ENCODE measurements at places on chromosomes 12 and 14.
A peak's percentile ranks its signal among the peaks of the same experiment; 100 is the strongest.

- no peak for DNase-seq
These were observed 8.4 kb upstream of the TBX3 start for GRCh38 chr12:114692186-114693058.

DNA sequence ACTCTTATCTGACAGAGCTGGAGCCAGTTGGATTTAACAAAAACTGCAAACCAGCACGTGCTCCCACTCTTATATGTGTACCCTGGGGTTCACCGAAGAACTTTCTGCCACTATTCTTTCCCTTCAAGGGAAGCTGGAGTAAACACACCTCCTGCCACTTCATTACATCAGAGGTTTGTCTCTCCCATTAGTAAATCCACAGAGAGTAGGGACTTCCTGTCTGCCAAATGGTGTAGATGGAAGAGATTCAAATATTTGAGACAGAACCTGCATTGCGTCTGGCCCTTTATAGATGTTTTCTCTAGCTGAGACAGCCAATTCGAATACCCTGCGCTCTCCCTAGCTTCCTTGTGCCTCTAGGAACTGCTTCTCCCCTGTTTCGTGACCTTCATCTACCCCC, 29.1 kb upstream of the AEBP2 start:
- DNase-seq, result no peak

GRCh38 chr12:7650091-7650490, 15.6 kb downstream of the APOBEC1 start:
- DNase-seq, result no peak

DNA sequence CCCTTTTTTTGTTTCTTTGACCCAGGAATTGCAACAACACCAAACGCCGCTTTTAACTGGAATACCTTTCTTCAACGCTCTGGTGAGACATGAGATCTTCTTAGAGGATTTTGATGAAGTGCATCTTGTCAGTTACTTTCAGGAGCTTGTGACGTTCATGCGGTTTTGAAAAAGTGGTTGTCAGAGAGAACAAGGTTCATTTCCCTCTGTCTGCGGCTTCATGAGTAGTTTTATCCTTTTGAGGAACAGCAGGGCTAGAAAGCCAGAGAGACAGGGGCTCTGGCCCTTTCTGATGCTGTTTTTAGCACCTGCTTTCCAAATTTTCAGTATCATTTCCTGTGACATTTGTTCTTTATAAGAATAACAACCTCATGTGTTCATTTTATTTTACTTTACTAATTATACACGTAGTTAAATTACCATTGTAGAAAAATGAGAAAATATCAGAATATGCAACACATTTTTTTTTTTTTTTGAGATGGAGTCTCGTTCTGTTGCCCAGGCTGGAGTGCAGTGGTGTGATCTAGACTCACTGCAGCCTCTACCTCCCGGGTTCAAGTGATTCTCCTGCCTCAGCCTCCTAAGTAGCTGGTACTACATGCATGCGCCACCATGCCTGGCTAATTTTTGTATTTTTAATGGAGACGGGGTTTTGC, 61.8 kb downstream of the GLT1D1 start:
- DNase-seq, result peak; percentile 69

DNA sequence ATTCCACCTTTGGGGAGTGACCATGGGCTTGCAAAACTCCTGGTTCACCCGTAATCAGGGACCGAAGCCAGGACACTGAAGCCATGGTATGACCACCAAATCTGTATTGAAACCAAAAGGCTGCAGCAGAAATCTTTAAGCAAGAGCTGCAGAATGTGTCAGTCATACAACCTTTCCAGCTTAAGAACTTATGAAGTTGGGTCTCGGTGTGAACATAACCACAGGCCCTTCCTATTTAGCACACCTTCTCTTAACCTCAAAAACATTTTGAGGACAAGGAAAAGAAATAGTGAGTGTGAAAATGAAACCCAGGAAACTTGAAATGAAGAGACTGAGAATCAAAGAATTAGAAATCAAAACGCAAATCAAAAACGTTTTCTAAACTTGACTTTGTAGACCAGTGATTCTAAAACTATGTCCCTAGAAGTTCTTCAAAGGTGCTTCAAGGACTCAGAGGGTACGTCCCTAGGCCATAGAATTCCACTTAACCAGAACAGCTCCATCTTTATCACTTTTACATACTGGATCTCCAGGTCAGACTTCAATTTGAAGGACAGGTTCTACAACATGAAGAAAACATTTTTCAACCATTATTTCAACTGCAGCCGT, 231.6 kb upstream of the GRIP1 start:
- DNase-seq, result no peak

GRCh38 chr12:24307716-24308335, 358.4 kb upstream of the SOX5 start:
- DNase-seq, result no peak

DNA sequence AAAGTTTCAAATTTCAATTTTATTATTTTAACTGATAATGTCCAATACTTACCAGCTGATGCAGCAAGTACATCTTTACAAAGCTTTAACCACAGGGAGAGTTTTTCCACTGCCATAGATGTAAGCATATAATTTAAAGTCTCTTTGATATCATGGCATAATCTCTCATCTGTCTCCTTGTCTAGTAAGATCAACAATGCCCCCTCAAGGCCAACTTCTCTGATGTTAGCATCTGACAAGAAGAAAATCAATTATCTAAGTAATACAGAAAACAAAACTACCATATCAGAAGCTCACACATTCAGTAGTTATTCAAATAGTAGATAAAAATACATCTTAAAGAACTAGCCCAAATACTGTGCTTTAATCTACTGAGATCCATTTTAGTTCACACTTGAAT, 94.2 kb downstream of the HEATR5A start:
- DNase-seq, result no peak

DNA sequence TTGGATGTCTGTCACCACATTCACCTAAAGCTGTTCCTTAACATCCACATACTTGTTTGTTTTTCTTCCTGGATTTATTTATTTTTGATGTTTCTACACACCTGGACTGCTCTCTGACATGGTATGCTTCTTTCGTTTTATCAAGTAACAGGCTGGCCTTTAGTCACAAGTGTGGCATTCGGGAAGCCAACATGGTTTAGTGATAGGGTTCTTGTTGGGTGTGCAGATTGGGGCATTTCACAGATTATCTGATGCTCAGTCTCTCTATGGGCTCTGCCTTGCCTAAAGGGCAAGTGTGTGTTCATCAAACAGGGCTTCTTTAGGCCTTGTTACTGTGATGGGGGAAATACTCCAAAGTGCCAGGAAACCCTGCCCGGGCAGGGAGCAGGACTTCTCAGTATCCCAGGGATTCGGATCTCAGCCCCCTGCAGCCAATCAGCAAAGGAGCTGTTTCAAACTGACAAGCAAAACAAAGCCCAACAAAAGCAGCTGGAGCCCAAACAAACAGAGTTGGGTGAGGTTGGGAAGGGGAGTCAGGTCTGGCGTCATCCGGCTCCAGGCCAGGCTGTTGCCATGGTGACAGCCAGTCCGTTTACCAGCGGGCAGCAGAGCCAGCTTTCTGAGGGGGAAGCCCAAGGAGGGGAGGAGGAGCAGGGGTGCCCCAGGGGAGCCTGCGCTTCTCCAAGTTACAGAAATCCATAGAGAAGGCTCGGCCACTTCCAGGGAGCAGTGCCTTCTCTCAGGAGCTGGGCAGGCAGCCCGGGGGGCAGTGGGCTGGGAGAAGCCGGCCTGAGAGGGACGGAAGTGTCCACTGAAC, 31.9 kb downstream of the FOS start:
- no peak for DNase-seq

GRCh38 chr14:53461858-53462257, 308.7 kb upstream of the DDHD1 start:
- DNase-seq, result no peak

DNA sequence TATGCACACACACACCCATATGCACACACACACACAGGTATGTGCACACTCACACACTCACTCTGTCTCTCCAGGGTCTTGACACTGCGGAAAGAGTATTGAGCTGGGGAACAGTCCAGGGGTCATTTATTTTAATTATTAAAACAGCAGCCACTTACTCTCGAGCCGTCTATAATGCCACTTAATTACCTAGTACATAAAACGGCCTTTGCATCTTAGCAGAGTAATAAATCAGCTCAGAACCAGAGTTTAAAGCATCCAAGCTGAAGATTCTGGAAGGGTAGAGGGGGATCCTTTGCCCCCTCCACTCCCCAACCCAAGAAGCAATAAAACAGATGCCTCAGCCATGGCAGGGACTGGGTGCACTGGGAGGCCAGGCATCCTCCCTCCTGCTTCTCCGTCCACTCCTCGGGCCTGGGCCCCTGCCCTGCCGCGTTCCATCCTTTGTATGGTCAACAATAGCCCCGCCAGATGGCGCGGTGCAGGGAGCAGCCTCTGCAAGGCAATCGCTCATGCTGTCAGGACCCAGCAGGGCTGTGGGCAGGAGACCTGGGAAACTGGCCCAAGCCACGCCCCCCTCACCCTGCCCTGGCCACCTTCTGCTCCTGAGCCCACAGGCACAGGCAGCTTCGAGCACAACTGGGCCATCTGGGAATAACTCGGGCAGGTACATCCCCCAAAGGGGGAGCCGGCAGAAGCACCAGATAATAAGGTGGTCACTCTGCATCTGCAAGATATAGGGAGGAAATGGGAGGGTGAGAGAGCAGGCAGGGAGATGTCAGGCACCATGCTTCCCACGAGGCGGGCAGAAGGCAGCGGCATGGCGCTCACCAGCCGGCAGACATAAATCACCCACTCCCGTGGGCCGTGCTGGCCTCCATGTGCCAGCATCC, 40.9 kb downstream of the CCDC85C start:
- no peak for DNase-seq

GRCh38 chr14:51039252-51039651, 55.7 kb downstream of the TRIM9 start:
- DNase-seq, result no peak

DNA sequence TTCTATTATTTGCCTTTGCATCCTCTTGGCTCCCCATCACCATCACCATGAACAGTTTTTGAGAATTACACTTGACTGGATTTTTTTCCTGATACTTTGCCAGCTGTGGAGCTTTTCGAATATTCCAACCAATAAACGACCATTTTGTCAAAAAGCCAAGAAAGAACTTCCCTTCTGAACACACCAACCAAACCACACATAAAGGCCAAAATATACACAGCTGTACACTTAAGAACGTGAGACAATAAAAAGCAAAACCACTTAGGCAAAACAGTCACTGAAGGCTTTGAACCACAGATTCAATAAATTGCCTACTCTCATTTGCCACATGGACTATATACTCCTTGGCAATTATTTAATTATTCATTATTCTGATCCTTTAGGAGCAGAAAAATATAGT, 1.1 kb downstream of the C14orf93 start:
- no peak for DNase-seq

- DNase-seq, result peak; percentile 77
These were observed 53.7 kb downstream of the CCDC88C start for GRCh38 chr14:91363776-91364523.

DNA sequence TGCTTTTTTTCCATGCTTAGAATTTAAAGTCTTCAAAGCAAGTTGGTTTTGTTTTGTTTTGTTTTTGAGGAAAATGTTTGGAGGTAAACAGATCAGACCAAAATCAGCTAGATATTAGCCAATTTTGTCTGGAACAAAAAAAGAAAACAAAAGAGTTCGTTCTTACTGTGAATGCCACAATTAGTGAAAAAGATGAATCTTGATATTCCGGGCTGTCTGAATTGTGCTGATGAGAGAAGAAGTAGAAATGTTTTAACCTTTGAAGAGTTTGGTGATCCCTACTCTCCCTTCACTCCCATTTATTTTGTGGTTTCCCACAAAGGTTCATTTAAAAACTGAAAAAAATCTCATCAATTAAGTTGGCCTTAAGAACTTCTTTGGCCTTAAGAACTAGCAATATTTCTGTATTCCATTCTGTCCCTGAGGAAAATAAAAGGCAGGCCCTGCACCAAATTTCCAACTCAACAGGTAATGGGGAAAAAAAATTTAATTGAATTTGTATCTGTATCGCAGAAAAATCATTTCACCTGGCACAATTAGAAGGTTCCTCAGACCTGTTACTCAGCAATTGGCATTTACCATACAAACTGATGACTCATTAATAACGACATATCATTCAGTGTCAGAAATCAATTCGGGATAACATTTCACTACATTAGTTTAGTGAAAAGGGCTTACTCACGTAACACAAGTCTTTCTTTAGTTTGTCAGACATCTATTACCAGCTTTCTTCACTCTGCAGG, 562 bp upstream of the GLIPR1L2 start:
- no peak for DNase-seq

- no peak for DNase-seq
These were observed 108.4 kb downstream of the BRMS1L start for GRCh38 chr14:35934499-35934898.

DNA sequence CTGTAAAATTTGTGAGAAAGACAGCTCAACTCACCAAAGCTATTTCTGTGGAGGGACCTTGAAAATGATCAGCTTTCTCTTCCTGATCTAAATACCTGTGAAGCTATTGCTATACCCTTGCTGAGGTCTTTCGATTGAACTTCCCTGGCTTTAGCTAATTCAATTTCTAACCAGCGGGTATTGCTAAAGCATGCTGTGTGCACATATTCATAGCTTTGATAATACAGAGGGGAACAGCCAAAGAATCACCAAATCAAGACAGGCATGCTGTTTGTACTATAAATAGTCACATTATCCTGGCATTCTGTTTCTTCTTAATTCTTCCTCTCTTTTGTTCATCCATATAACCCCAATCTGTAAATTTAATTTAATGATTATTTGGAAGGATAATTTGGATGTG, 233.0 kb downstream of the LRFN5 start:
- DNase-seq, result no peak

DNA sequence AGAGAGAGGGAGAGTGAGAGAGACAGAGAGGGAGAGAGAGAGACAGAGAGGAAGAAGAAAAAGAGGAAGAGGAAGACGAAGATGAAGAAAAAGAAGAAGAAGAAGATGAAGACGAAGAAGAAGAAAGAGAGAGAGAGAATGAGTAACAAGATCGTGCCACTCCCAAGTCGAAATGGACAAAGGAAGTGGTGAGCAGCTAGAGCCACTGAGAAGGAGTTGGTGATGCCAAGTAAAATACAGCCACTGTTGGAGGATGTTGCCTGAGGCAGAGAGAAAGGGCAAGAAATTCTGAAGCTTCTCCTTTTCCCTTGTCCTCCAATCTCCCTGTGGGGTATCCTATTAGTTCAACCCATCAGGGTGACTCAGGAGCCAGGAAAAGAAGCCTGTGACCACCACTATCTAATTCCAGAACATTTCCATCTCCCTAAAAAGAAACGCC, 12.5 kb upstream of the ANAPC5 start:
- no peak for DNase-seq

DNA sequence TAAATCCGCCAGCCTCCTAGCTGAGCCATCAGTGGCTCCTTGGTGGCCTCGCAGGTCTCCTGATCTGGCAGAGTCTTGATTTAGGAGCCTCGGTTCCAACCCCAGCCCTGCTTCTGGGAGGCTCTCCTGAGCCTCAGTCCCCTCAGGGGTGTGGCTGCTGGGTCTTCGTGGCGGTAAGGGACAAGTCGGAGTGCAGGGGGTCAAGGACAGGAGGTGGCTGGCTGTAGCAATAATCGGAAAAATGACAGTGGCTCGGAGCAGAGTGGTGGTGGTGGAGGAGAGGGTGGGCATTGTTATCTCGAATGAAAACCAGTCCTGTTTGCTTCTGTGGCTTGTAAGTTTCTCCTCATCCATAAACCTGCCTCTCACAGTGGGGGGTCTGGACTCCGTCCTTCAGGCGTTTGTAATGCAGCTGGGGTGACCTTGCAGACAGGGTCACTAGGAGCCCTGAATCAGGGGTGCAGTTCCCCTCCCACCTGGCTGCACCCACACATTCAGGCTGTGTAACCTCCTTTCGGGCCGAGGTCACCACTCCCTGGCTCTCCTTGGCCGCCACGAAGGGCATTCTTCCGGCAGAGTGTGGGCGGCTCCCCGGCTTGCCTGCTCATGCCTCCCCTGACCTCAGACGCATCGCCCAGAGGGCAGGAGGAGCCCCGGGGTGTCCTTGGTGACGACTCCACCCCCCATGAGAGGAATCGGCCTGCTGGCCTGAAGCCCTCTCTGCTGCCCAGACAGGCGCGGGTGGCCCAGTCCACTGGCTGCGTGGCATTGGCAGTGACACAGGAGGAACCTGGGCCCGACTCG, 8.1 kb downstream of the BCL7A start:
- no peak for DNase-seq

Data from GM10248 (cell line).